ENCODE measurements at places on chromosomes 11 and 22.

DNA sequence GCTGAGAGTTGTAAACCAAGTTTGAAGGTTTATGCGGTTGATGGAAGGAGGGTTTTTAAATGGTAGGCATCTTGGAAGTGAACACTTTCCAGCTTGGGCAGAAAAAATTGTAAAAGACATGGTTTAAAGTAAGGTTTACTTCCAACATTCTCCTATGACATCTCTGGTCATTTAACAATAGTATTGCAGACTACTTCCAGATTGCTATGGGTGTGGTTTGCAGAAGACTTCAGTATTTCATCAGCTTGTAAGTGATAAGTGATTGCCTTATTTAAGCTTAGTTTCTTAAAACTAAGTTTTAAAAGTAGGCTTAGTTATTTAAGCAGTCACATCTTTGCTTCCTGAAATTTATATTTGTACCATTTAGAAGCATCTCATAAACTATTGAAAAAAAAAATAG, 7.2 kb upstream of the STT3A start:
- DNase-seq, result no peak

GRCh38 chr11:10295064-10295901, 1.3 kb upstream of the SBF2 start:
- no peak for DNase-seq

- DNase-seq, result no peak
These were observed 80.8 kb upstream of the MTNR1B start for GRCh38 chr11:92888696-92889095.

- no peak for DNase-seq
These were observed 71.6 kb downstream of the TEAD1 start for GRCh38 chr11:12745787-12746186.

- DNase-seq, result peak; percentile 73
These were observed 19.2 kb downstream of the NPTXR start for GRCh38 chr22:38824585-38824984.

- DNase-seq, result peak; percentile 61
These were observed 16.0 kb downstream of the TRPM5 start for GRCh38 chr11:2428322-2428795.

DNA sequence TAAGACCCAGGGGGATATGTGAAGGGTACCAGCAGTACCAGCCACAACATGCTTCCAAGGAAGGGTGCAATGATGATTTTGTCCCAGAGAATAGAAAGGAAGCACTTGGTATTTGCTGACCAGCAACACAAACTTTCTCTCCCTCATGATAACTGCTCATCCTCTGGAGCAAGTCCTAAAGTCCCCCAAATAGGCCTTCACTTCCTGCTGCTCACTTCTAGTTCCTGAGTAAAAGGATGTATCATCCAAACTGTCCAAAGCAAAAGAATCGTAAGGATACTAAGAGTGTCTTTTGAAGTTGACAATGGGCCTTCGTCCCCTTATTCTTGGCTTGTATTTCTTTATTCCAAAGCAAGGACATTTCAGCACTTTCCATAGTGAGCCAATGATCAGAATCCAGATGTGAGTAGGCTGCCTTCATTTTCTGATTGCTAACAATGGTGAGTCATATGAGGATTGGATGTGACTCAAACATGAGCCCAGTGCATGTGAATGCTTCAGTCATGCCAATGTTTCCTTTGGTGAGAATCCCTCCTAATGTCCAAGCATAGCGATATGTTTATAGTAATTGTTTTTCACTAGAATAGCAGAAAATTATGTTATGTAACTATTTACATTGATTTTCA, 243.4 kb upstream of the POU2AF2 start:
- no peak for DNase-seq

GRCh38 chr22:37844904-37845329, 783 bp upstream of the ANKRD54 start:
- no peak for DNase-seq

GRCh38 chr11:34784318-34784841, 131.8 kb downstream of the APIP start:
- peak; percentile 92 for DNase-seq

GRCh38 chr11:71425860-71426259, 22.3 kb downstream of the DHCR7 start:
- DNase-seq, result no peak

DNA sequence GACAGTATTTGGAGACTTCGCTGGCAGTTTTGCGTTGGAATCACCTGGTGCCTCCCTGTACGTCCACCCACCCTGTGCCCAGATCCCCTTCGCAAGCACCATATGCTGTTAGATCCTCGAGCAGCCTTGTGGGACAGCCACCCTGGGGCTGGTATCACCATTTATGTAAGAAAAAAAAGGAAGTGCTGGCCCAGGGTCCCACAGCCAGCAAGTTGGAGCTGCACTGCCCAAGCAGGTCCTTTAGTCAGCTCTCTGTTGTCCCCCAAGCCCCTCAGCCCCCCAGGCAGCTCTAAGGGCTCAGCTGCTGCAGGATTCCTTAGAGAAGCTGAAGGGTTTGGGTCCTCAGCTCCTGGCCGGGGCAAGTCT, 80.3 kb downstream of the FBLN1 start:
- no peak for DNase-seq

DNA sequence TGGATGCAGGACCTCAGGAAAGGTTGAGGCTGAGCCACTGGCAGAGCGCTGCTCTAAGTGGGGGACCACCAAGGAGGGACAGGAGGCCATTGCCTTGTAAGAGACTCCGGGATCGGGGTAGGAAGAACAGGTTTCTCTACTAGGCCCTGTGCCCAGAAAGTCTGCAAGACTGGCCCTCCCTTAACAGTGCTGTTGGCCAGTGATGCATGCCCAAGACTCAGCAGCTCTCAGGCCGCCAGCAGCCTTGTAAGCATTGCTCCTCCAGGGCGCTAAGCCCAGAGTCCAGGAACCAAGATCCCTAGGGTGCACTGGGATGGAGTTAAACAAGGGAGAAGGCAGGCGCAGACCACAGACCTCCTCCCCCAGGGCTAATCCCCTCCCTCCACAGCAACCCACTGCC, 39.3 kb upstream of the PANX1 start:
- no peak for DNase-seq

DNA sequence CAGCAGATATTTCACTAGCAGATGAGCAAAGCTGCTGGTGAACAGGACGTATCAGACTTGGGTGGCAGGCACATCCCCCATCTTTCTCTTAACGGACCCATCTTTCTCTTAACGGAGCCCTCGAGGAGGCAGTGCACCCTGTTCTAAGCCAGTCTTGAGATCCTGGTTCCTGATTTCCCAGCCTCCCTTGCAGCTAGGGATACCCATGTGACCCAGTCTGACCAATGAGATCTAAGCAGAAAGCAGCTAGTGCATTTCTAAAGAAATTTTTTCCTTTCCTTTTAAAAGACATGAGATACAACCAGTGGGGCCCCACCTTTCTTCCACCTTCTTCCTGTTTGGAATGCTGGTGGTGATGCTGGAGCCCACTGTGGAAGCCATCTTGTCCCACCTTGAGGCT, 13.6 kb upstream of the ELFN2 start:
- no peak for DNase-seq

GRCh38 chr22:22802339-22802970, 85.2 kb upstream of the IGLL5 start:
- no peak for DNase-seq

DNA sequence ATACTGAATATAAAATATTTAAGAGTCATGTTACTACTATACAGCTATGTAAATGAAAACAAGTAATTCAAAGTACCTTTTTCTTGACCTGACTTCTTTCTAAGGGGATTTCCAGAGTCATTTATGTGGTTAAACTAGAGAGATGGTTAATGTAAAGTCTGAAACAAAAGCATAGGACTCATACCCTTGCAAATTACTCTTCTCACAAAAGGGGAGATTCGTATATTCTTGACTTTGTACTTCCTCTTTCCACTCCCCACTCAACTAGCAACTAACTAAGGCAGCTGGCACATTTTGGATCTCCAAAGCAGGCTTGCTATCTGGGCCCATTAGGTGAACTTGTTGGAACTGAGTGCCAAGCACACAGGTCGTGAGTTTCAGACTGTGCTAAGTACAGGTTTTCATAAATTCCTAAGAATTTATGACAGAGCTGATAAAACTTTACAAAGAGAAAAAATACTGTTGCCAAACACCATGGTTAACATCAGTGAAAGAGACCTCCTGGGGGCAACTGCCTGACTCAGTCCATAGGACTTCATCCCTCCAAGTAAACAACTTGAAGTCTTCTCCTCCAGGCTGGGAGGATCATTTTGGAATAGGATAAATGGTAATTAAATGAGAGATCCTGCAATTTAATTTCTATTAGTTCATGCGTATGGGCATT, 77.0 kb upstream of the DDI1 start:
- no peak for DNase-seq

GRCh38 chr22:46165977-46166376, 15.7 kb downstream of the PPARA start:
- no peak for DNase-seq

- no peak for DNase-seq
These were observed 9.7 kb downstream of the ADAMTS8 start for GRCh38 chr11:130418756-130419155.

DNA sequence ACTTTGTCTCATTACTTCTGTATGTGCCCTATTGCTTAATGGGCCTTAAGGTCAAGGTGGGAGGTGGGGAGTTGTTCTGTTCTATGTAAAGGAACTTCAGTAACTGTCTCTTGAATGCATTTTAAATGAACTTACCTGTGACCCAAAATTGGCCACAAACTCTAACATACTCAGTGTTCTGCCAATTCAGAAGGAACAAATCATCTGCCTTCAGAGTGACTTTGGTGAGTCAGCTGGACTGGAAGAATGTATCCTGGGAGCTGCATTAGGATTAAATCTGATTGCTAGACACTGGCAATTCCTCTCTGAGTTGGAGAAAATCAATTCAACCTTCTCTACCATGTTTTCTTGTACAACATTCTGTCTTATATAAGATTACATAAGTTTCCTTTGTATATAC, 1104.8 kb downstream of the DLG2 start:
- no peak for DNase-seq

GRCh38 chr11:120974965-120975364, 48.9 kb upstream of the TBCEL start:
- DNase-seq, result no peak

DNA sequence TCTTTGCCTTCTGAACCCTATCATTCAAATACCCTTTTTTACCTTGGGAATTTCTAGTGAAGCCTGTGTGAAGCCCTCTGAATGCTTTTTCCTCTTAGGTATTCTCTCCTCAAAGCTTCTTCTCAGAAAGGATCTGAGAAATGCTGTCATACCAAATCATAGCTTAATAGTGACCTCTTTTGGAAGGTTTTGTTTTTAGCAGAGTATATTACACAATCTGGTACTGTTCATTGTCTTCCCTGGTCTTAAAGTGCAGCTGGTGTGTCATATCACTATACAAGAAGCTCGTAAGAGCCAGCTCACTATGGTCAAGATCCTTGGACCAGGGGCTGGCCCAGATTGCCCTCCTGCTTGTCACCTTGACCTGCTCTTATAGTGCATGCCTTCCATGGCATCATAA, 204.4 kb upstream of the ANO5 start:
- peak; percentile 1 for DNase-seq

DNA sequence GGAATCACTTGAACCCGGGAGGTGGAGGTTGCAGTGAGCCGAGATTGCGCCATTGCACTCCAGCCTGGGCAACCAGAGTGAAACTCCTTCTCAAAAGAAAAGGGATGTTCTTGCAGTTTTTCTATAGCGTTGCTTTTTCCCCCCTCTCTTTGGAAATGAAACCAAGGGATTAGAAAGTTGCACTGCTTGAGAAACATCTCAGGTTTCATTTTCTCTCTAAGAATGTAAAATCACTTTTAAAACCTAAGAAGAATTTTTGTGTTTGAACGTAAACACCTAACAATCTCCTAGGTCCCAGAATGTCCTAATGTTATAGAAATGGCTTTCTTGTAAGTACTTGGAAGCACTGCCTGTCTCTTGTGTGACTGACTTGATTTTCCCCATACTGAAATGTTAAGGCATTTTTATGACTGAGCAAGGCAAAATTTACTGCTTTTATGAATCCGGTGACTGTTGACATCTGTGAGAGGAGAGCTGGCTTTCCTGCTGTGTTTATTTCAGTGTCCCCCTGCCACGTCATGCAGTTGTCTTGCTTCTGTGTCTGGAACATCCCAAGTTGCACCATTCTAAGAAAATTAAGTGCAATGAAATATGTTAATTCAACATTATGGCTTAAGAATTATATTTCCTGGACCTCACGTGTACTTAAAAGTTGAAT, 37.7 kb downstream of the NF2 start:
- no peak for DNase-seq

GRCh38 chr11:117931971-117932370, 2.8 kb upstream of the TMPRSS13 start:
- no peak for DNase-seq

DNA sequence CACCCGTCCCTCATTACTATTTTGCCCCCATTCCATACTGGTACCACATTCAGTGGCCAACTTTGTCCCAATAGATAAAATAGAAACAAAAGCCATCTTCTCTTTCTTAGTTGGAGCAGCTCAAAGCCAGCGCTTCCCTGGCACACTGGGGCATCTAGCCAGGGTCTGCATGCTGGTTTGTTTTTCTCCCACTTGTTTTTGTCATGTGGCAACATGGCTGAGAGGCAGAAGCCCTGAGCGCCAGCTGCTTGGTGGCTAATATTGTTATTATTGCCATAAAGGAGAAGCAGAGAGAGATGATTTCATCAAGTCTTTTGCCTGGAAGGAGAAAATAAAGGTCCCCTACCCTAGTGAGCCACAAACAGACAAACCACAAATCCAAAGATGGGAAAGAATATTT, 48.4 kb upstream of the CRTAM start:
- DNase-seq, result no peak

- no peak for DNase-seq
These were observed 17.5 kb upstream of the CBX7 start for GRCh38 chr22:39169797-39170466.

- no peak for DNase-seq
These were observed 545.2 kb upstream of the CCDC179 start for GRCh38 chr11:23405350-23405937.

- no peak for DNase-seq
These were observed 470.6 kb downstream of the NTM start for GRCh38 chr11:131841028-131841427.

DNA sequence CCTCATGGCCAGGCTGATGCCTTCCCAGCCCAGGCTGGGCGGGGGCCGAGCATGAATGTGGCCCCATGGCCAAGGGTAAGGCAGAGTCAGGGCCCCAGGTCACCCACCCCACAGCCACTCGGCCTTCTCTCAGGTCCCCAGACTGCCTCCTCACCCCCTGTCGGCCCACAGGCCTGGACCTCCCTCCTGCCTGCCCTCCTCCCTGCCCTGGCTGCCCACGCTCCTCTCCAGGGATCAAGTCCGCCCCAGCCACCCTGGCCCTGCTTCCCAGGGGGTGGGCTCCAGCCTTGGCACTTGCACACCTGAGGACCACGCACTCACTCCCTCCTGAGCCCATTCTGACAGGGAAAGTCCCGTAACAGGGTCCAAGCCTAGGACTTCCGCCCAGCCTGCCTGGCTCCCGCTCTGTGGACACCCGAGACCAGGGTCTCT, 37.8 kb upstream of the TH start:
- DNase-seq, result no peak

DNA sequence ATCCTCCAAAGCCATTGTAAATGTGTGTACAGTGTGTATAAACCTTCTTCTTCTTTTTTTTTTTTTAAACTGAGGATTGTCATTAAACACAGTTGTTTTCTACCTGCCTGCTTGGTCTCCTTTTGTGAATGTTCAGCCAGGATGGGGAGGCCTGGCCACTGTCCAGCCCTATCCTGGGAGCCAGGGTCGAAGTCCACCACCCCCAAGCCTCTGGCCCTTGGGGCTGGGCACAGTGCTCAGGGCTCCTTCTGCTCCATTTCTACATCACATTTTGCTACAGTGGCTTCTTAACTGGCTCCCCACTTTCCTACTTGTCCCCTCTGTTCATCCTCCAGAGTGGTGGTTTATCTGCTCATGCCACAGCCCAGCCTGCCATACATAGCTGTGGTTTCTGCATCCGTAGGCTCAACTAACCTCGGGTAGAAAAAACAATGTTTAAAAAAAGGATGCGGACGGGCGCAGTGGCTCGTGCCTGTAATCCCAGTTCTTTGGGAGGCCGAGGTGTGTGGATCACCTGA, 2.5 kb upstream of the SMARCB1 start:
- DNase-seq, result peak; percentile 54

Data from HepG2 (cell line).